ENCODE measurements at places on chromosomes 1 and 21.

DNA sequence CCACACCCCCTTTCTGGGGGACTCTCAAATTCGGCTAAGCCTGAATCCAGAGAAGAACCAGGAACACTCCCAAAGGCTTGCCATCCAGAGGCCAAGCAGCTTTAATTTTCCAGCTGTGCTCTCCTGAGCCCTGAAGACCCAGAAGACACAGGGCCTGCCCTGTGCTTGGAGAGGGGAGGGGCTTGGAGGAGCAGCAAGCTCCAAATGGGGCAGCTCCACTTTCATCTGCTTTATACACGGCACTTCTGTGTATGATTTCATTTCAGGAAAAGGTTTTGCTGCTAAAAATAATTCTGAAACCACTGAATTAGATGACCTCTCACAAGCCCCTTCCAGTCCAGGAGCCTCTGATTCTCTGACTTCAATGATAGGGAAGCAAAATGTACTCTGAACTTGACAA lies 39.2 kb upstream of the CTTNBP2NL start:
- no peak for DNase-seq

DNA sequence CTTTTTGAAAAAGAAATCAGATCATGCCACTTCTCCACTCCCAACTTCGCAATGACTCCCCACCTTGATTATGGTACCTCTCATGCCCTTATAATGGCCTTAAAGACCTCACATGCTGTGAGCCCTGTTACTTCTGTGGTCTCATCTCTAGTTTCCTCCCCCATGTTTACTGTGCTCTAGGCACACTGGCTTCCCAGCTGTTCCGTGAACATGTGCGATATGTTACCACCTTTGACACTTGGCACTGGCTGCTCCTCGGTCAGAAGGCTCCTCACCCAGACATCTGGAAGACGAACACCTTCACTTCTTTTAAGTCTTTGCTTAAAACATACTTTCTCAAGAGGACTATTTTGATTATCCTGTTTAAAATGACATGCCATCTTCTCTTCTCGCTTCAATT lies 14.3 kb upstream of the NTMT2 start:
- DNase-seq, result no peak

DNA sequence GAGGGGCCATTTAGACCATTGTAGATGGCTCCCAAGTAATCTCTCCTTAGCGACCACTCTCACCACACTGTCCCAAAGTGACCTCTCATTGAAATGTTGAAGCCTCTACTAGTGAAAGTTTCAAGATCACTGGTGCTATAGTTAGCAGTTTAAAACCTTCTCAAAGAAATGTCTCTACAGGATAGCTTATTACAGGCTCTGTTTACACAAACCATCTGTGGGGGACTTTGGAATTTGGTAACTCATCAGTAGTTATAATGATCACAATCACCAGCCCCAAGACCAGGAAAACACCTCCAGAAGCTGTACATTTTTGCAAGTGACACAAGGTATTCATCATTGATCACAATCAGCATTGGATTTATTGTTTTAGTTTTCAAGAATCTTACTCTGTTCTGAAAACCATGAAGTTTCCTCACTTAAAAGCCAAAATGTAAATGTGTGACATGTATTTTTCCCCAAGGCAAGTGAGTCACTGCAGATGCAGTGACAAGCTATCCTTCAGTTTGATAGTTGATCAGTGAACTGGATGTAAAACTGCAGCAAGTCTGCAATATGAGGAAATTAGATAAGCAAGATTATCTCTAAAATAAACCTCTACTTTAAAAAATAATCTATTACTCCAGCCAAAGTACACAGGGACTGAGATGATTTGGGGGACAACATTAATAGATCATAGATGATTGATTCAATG lies 41.9 kb downstream of the C21orf91 start:
- DNase-seq, result no peak

DNA sequence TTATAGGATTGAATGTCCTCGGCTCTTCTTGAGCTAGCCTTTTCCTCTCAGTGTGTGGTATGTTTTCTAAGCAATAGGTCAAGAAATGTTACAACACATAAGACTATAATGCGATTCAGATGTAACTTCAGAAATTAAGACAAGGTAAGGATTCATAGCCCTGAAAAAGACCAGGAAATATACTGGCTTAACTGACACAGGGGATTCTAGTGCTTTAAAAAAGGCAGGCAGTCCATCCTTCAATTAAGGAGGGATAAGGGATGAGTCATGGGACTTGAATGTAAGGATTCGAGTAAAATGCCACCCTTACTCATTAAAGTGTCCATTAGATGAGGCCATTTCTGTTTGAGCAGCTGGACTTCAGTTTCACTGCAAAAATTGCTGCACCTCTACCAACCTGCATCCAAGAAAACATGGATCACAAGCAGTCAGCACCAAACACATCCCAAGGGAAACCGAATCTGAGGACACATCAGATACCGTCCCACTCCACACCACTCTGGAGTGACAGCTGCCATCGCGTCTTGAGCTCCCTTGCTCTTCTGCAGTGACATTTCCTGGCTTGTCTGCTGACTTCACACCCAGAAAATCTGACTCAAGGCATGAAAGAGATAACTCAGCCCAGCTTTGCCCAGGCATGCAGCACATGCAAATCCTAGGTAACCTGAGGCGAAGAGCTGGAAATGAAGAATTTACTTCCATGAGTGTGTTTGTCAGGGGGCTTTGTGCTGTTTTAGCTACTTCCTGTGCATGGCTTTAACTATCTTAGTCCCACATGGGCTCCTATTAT lies 37.8 kb downstream of the NGF start:
- DNase-seq, result no peak

DNA sequence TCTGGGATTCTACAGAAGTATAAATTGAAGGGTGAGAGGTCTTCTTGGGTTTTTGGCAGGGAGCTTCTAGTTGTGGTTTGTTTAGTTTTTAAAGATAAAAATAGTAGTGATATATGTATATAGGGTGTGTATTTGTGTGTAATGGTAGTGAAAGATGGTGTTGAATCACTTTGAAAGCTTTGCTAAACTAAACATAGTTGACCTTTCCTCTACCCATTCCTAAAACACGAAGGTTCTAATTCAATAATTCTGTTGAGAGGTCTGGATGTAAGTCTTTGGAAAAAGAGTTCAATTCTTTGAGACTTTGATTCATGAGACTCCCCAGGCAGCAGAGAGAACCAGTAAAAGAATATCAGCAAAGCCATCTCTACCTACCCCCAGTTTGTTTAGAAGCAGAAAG lies 247.9 kb upstream of the DUSP10 start:
- no peak for DNase-seq

Measured in activated CD8-positive, alpha-beta memory T cell treated with anti-CD3 and anti-CD28 coated beads for 4 hours (primary cell).